ENCODE measurements at places on chromosomes 1 and 21.

GRCh38 chr1:59553371-59553770, 256.5 kb downstream of the FGGY start:
- DNase-seq, result no peak

DNA sequence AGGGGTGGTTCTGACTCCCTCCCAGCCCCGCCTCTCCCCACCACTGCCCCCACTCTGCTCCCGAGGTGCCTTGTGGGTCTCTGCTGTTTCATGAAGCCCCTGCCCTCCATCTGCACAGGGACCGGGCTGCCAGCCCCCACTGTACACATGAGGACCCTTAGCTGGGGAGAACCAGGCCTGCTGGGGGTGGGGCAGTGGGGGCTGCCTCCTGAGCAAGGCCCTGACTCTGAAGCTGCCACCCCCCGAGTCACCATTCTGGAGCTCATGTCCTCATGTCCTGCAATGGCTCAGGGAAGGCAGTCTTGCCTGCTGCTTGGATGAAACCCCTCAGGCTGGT, 8.4 kb downstream of the HES3 start:
- no peak for DNase-seq

GRCh38 chr1:235075048-235075776, 53.4 kb downstream of the TOMM20 start:
- no peak for DNase-seq

DNA sequence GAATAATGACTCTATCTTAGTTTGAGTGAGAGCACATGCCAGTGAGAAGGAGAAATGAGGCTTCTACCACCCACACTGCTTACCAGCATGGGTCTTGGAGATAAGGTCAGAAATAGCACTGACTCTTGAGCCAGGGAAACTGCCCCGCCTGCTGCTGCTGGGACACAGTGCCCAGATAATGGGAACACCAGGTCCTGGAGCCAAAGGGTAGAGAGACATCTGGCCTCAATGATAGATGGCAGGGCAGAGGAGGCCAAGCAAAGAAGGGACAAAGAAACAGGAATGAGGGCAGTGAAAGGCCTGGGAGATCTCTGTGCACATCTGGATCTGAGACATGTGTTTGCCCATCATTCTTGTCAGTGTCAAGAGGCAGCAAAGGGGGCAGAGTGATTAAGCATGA, 97.4 kb downstream of the MIS18A start:
- DNase-seq, result no peak

GRCh38 chr1:31441558-31441957, 28.5 kb downstream of the SERINC2 start:
- no peak for DNase-seq

DNA sequence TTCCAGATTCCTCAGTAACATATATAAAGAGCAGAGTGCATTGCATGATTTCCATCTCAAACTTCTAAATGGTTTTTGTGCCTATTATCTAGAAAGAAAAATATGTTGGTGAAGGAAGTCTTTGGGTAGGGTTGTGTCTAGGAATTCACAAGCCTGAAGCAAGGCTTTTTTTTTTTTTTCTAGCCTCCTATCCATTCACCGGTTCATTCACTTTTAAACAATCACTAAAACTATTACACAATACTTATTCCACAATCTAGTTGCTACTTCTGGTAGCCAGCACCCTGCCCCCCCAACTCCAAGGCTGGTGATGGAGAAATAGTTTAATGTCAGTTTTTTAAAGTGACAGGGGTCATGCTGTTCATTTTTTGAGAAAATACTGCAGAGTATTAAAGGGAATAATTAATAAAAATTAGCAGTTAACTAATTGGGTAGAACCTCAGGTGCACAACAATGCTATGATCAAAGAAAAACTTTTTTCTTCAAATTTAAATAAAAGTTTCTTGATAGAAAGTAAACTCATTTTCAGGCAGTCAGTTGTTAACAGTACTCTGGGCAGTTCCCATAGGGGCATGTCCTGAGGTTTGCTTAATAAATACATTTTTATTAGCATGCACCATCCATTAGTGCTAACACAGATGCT, 10.9 kb downstream of the IRF2BP2 start:
- DNase-seq, result no peak

GRCh38 chr1:46067652-46068051, 64.8 kb downstream of the PIK3R3 start:
- DNase-seq, result no peak

GRCh38 chr1:53532912-53533311, 73.7 kb downstream of the DMRTB1 start:
- DNase-seq, result no peak

DNA sequence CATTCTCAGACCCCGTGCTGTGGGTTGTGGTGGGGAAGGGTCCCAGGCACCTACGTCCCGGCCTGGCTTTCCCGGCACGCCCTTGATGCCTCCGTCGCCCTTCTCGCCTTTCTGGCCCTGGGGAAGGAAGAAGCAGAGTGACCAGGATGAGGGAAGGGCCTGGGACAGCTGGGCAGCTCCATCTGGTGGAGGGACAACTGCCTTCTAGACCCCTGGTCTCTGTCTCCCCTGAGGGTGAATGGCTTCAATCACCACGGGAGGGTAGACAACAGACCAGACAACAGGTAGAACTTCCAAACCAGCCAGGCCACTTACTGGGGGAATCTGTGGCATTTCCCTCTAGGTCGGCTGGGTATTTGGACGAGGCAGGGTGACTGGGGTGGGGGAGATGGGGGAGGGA, 11.9 kb downstream of the COL16A1 start:
- DNase-seq, result no peak

DNA sequence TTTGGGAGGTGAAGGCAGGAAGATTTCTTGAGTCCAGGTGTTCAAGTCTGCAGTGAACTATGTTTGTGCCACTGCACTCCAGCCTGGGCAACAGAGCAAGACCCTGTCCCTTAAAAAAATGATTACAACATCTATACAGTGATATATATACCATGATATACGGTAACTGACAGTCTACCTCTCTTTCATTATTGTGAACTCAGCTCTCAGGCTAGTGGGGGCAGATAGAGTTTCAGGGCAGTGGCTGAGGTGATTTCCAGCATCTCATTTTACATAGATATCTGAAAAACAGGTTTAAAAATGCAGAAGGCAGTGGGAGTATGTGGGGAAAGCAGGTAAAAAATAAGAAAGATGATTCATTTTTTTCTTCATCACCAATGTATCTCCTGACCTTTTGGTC, 8.1 kb upstream of the NTNG1 start:
- DNase-seq, result no peak

GRCh38 chr1:150535511-150536287, 13.5 kb upstream of the ADAMTSL4 start:
- DNase-seq, result no peak

DNA sequence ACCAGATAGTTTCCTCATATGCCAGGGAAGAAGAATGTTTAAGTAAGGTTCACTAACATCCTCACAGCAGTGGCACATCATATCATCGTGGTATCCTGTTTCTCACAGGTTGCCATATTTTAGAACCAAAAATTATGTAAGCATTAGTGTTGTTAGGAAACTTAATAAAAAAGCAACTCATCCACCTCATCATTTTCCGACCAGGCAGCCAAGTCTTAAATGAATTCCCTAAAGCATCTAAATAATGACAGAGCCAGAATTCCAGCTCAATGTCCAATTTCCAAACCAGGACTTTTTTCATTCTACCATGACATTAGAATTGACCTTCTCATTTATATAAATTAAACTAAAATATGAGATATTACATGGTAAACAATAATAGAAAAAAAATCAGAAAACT, 272.7 kb downstream of the NTNG1 start:
- no peak for DNase-seq

DNA sequence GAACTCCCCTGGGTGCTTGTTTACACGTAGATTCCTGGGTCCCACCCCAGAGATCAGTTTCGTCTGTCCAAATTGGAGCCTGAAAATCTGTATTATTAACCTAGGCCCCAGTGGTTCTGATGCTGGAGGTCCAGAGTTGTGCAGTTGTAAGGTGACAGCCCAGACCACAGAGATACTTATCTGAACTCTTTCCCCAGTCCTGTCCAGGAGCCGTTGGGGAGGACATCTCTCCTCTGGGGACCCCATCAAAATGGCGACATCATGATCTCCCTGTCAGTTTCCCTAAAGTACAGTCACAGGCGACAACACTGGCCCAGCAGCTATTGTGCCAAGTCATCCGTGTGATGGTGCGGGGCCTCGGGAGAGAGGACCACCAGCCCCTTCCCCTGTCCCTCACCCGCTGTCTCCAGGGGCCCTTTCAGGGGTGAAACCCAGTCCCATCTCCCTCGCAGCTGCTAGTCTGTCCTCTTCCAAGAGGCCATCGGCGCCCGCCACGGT, 749 bp upstream of the EFHD2 start:
- no peak for DNase-seq

GRCh38 chr1:246677842-246678241, 46.4 kb upstream of the SCCPDH start:
- DNase-seq, result no peak

DNA sequence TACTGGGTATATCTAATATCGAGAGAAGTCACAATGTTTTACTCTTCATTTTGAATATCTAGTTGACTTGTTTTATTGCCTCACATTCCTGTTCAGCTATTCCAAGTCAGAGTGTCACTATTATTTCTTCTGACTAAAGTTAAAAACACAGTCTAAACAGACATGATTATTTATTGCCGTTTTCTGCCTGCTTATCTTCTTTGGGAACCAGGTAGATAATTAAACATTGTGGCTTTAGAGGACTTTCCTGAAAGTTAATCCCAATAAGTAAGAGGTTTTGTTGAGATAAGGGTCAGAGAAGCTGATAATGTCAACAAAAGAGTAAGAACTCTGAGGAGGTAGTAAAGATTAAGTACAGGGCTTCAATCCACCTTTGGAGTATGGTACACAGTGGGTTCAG, 53.8 kb downstream of the PCNX2 start:
- DNase-seq, result no peak

DNA sequence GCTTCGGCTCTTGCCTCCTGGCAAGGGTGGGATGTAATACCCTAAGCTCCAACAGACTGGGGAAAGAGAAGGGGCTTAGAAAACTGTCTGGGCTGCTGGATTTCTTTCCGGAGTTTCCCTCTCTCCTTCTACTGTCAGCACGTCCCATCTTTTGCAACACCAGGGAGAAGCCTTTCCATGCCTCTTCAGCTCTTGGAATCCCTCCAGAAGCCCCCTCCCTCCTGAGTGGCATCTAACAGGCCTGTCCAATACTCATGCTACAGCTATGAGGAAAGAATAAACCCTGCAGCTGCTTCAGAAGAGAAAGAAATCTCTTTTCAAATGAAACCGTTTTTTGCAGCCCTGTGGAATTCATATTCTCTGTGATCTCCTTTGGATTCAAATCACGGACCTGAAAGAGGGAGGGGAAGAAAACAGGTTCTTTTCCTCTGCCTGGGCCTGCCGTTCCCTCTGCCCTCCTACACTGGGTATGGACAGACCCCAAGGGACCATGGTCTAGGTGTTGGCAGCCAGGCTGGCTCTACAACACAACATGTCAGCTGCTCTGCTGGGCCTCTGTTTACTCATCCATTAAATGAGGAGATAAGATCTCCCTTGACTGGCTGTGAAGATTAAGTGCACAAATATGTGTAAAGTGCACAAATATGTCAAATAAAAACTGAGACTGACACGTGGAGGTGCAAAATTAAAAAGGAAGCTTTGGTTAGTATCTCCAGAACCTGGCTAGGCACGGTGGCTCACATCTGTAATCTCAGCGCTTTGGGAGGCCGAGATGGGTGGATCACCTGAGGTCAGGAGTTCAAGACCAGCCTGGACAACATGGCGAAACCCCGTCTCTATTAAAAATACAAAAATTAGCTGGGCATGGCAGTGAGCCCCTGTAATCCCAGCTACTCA, 6.0 kb upstream of the CAPN2 start:
- no peak for DNase-seq

- no peak for DNase-seq
Observed at GRCh38 chr1:227449051-227449450, 114.3 kb upstream of the ZNF678 start.

- DNase-seq, result no peak
Observed at GRCh38 chr1:93734999-93735398, 53.4 kb upstream of the BCAR3 start.

- DNase-seq, result no peak
Observed at GRCh38 chr1:156160000-156160742, 6.8 kb downstream of the SEMA4A start.

GRCh38 chr1:151914076-151914475, 4.8 kb upstream of the THEM4 start:
- no peak for DNase-seq

DNA sequence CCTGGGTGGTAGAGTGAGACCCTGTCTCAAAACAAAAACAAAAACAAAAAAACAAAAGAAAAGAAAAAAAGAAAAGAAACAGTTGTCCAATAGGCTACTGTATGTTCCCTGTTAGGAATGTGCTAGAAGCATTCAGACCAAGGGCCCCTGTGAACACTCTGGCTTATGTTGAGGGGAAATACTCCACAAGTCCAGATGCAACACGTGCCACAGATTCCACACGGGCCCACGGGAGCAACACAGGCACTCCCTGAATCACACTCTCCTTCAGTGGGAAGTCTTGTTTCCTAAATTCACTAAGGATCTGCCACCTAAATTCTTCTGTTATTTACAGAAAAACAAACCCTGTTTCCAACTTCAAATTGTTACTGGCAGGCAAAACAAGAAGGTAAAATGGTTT, 291.1 kb downstream of the PCP4 start:
- no peak for DNase-seq

DNA sequence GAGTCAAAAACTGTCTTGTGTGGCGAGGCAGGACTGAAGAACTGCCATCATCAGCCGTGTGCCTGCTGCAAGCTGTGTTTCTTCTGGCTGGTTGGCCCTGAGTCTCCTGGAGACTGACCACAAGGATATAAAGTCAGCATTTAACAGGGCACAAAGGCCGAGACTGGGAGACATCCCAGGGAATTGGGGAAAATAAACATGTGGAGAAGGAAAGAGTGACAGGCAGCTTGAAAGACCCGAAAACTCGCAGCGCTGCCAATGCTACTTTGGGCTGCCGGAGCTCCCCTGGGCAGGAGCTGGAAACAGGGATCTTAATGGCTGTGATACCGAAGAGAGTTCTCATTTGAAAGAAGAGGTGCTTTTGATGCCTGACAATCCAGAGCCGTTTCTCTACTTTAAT, 125.3 kb upstream of the HMGB4 start:
- DNase-seq, result no peak

- DNase-seq, result no peak
Observed at GRCh38 chr1:44713321-44713781, 17.6 kb downstream of the RNU5D-1 start.

GRCh38 chr1:71651214-71651613, 570.4 kb upstream of the ZRANB2 start:
- DNase-seq, result no peak

Measured in NCI-H1417 treated with DMSO at 0.1 percent for 48 hours (cell line).